Stimulated activated CD8-positive, alpha-beta memory T cell treated with anti-CD3 and anti-CD28 coated beads, Interleukin-7, amount 100 ng/mL, for 48 hours (primary cell): ENCODE measurements at places on chromosomes 2 and 18.

GRCh38 chr2:1741851-1742250 lies 2.5 kb downstream of the PXDN start:
- no peak for DNase-seq

DNA sequence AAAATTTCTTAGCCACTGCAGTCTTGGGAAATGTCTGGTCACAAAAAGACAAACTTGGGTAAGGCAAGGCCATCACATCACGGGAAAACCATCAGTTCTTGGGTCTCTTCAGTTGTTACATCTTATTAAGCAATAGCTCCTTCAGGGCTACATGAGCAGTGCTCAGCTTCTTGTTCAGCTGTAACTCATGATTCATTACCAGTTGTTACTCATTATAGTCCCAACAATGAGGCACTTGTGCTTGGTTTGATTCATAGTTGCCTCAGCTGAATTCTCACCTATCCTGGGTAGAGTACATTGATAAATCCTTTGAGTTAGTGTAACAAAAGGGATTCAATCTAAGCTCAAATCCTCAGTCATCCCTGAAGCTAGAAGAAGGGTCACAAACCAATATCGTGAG lies 102.4 kb upstream of the DCC start:
- DNase-seq: no peak

DNA sequence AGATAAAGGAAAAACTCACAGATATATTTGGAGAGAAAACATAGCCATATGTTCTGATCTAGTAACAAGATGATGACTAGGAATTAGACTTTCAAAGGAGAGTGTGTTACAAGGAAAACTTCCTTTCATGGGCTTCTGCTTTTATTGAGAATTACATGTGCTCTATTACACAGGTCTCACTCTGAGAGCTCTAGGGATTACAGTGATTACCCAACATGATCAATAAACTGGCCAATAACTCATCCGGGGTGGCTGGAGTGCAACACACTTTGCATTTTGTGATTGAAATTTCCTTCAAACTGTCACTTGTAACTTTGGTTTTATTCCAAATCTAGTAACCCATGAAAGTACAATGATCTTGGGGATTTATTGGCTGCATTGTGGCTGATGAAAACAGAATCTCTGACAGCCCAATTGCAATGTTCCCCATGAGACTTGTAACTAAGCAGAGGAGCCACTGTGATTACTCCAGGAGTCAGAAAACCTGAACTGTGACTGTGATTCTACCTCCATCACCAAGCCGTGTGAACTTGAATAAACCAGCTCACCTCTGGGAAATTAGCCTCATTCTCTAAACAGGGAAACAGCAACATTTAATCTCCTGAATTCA lies 40.2 kb upstream of the LRRC30 start:
- DNase-seq: no peak

DNA sequence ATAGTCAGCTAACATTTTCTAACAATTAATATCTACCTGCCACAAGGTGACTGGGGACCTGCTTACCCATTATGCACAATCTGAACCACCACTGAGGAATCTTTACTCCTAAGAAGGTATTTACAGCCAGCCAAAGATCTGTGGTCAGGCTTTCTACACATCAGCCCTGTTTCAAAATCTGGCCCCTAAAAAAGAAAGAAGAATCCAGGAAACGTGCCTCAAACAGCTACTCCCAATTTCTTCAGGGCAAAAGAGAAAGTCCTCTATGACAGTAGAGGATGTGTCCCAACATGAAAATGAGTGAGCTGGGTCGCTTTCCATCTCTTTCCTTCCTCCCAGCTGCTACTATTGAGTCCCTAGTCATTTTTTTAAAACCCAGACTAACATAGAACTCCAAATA lies 79.5 kb downstream of the EPB41L3 start:
- DNase-seq: no peak

DNA sequence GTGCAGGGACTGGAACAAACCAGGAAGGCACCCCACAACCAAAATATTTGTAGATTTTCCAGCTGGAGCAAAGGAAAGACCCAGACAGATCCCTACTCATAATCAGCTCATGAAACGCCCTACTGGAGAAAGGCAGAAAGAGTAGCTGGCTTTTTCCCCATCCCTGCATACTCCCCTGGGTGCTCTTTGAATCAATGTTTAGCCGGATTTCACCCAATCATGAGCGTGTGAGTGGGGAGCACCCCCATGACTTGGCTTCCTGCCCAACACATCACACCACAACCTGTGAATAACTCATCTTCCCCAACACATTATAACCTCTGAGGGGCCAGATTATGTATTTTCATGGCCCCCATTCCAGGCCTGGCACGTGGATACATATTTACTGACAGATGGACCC lies 35.1 kb upstream of the SLC14A1 start:
- no peak for DNase-seq

GRCh38 chr2:16194931-16195680 lies 254.8 kb downstream of the MYCN start:
- no peak for DNase-seq

- no peak for DNase-seq
Observed at GRCh38 chr18:35672897-35673296, 91.4 kb downstream of the GALNT1 start.

DNA sequence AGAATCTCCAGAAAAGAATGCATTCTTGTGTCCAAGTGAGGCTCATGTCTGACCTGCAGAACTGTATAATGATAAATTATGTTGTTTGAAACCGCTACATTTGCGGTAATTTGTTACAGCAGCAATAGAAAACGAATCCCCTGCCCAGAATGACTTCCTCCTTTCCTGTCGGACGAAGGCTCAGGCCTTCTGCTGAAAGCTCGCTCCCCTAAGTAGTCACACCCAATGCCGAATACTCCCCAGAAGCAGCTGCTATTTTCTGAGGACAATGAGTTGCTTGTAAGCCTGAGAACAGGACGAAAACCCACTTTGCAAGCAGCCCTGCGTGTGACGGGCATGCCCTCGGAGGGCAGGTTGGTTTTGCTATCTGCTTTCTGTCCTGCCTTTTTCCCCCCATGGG lies 27.7 kb upstream of the PTPN4 start:
- no peak for DNase-seq

DNA sequence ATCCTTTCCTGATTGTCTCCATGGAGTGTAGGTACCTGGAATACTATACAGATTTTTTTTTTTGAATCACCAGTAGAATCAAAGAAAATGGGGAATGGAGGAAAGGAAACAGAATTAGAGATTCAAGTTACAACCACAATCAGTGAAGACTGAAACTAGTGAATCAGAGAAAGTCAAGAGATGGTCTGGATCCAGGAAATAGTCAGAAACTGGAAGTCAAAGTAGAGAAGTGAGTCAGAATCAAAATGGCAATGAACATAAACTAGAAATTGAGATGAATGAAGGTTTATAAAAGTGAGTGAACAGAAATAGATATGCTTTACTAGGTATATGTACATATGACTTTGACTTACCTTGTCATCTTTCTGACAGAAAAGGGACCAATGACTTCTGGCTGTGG lies 579.0 kb downstream of the PLCL1 start:
- DNase-seq: no peak

- DNase-seq: no peak
Observed at GRCh38 chr2:88680266-88680902, 11.1 kb upstream of the RPIA start.

DNA sequence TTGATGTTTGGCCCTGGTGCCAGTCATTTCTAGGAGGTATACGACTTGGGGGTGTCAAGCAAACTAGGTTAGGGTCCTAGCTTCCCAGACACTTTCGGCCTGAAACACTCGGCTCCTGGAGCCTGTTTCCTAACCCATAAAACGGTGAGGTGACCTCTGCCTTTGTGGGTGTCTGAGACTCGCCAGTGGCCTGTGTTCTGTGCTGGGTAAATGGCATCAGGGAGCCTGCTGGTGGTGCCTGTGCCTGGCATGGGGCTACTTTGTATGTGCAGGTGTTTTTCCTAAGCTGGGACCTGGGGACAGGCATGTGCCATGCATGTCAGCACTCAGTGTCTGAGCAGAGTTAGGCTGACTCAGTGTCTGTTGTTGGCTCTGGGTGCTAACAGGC lies 139.2 kb downstream of the GLI2 start:
- DNase-seq: no peak

- no peak for DNase-seq
Observed at GRCh38 chr2:44100351-44100750, 68.3 kb upstream of the PPM1B start.

- DNase-seq: no peak
Observed at GRCh38 chr2:16729335-16729734, 63.7 kb upstream of the CYRIA start.

DNA sequence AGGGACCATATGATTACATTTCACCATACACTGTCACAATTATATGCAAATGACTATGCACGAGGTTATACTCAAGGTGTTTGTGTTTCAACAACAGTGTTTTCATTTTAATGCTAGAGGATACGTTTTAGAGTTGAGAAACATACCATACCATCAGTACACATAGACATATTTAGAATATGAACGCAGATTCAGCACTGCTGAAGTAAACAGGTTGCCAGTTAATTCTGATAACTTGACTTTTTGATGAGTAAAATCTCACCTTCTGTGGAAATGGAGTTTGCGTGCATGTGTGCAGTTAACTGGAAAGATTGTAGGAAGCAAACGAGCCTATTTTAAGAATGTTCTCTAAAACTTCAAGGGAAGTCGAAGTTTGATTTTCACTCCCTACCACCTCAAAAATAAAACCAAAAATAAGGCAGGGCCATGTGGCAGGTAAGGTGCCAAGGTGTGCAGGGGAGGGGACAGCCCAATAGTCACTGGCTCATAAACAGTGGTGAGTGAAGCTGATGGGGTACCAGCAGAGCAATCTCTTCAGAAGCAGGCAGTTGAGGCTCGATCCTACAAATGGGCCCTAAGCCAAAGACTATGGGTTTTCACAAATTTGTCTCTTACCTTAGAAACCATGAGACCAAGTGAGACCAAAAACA lies 213.1 kb downstream of the IKZF2 start:
- DNase-seq: no peak

- no peak for DNase-seq
Observed at GRCh38 chr2:134272806-134273205, 18.9 kb downstream of the MGAT5 start.
